Stimulated activated CD8-positive, alpha-beta memory T cell treated with anti-CD3 and anti-CD28 coated beads, Interleukin-15, amount 100 ng/mL, for 24 hours (primary cell): ENCODE measurements at places on chromosomes 7 and 10.

DNA sequence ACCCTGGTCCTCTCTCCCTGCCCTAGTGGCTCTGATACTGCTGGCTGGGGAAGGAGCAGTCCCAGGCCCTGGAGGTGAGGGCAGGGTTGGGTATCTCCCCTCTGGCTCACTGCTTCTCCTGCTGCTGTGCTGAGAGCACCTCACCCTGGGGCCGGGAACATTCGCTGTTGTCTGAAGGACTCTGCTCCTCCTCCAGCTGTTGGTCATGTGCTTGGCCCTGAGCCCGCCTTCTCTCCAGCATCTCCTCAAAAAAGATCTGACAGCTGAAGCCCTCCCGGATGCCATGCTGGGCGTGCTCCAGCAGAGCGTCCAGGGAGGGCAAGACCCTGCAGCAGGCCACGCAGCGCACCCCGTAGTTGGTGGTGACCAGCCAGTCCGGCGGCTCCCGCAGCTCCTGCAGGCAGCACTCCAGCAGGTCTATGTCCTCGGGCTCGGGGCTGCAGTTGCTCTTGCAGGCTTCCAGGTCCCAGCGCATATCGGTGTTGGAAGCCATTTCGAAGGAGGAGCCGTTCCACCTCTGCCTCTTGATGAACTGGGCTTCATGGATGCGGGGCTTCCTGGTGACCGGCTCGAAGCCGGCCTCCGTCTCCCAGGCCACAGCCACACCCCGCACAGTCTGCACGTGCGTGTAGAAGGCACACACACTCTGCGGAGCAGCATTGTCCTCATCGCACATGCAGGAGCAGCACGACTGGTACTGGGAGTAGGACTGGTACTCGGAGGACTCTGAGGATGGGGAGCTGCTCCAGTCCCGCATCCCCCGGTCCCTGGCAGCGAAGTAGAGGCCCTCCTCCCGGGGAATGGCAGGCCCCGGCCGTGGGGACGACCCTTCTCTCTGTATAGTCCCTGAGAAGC lies 2.1 kb downstream of the FAM170B start:
- DNase-seq, result no peak

DNA sequence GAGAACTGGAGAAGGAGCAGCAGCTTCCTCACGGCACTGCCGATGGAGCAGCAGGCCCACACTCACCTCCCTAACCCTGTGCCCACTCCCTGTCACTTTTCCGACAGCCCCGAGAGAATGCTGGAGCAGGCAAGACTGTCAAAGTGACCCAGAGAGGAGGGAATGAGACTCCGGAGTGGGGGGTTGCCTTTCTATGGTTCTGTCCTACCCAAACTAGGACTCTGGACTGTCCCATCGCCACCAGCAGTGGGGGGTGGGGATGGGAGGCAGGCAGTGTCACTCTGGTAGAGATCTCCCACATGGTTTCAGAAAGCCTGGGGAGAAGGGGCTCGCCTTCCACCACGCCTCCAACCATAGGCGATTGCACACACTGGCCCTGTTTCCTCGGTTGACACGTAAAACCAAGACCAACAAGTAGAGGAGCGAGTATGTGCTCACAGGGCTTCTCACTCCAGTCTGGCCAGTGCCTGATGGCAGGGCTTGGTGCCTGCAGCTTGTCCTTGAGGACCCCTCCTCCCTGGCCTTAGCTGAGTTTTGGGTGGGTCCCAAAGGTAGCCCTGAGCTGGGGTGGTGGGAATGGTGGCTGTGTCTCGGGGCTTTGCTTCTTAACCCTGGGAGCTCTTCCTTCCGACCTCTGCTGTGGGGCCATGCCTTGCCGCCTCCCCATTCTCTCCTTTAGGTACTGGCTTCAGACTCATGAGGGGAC lies 148.5 kb downstream of the PTPN20 start:
- no peak for DNase-seq

DNA sequence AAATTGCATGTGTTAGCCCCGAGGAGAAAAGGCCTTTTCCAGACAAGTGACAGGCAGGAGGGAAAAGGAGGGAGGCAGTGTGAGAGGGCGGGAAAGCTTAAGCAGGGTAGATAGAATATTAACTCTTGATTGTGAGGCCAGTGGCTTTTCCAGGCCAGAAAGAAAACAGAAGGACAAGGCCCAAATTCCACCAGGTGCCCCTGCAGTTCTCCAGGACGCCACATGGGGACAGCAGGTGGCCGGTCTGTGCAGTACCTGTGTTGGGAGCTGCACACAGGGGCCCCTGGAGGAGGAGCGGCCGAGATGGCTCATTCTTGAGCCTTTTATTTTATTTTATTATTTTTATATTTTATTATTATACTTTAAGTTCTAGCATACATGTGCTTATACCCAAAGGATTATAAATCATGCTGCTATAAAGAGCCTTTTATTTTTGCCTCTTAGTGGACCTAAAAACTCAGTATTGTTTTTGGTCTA lies 141.3 kb upstream of the KLF14 start:
- DNase-seq, result no peak

DNA sequence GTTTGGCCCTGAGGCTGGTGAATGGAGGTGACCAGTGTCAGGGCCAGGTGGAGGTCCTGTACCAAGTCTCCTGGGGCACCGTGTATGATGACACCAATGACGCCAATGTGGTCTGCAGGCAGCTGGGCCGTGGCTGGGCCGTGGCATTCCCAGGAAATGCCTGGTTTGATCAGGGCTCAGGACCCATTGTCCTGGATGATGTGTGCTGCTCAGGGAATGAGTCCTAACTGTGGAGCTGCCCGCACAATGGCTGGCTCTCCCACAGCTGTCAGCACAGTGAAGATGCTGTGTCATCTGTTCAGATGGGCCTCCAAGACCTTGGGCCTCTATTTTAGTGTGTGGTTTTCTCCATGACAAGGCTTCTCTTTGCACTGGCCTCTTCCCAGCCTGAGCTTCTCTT lies 64.0 kb downstream of the DMBT1 start:
- DNase-seq, result no peak

DNA sequence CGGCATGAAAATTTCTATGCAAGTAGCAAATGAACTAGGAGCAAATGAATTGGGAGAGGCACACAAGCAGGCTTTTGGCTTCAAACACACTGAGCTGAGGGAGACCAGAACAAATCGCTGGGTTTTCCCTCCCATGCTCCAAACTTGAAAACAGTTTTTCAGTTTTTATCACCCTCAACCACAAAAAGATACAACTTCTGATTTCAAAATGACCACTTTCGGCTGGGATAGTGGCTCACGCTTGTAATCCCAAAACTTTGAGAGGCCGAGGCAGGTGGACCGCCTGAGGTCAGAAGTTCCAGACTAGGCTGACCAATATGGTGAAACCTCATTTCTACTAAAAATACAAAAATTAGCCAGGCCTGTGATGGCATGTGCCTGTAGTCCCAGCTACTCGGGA lies 9.0 kb upstream of the CHUK start:
- DNase-seq, result no peak

- DNase-seq, result no peak
These were observed 365.6 kb downstream of the ANKRD7 start for GRCh38 chr7:118590107-118590506.

DNA sequence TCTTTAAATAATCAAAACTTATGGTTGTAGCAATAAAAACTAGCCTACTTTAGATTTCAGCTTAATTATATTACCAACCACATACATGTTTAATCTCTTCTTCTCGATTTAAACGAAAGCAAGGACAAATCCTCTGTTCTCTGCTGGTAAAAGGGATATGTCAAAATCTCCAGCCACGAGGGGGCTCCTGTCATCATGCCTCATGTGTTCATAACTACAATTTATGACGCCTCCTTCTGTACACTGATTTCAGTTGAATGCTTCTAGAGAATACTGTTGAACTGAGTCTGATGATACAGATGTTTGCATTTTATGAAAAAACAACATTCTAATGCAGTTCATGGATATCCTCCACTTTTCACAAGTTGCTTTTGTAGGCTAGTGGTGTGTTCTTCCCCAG lies 220.0 kb upstream of the DPP6 start:
- DNase-seq, result no peak

GRCh38 chr7:15015545-15016314 lies 113.2 kb upstream of the DGKB start:
- DNase-seq, result no peak

GRCh38 chr10:102642736-102643335 lies 1.4 kb upstream of the TRIM8 start:
- no peak for DNase-seq

- DNase-seq, result no peak
These were observed 51.1 kb upstream of the CHST15 start for GRCh38 chr10:124144536-124144935.
